Heart right ventricle (tissue), 16 donors: ENCODE measurements at places on chromosomes 5 and 9. TPM values are rescaled to one million over a fixed set of nuclear protein-coding genes. Genes with fewer than 3 reads are reported as not detected.

PTGES gene
- 0.53 TPM for total RNA-seq

PRR7 gene
- 1.6 TPM for total RNA-seq

SPINK6 gene
- not detected for total RNA-seq

F2RL2 gene
- total RNA-seq: 0.51 TPM

SLIT3 gene
- 11.5 TPM for total RNA-seq

TAF11L5 gene
- total RNA-seq: not detected

- no peaks in the 10 kb centered on the region for H3K36me3 ChIP-seq
- no peak for DNase-seq
- H3K27me3 ChIP-seq: peaks cover 4% of the 10 kb centered on the region
- no peak overlapping the region for H3K4me3 ChIP-seq
- no peaks in the 10 kb centered on the region for H3K4me1 ChIP-seq
- no peak overlapping the region for H3K27ac ChIP-seq
Measured at GRCh38 chr5:169384661-169385060, 83.7 kb upstream of the SLIT3 start.

GRCh38 chr5:143101725-143102386 lies 301.6 kb downstream of the NR3C1 start:
- H3K4me3 ChIP-seq: no peak overlapping the region
- H3K27ac ChIP-seq: peak overlapping the region; percentile 15
- H3K27me3 ChIP-seq: no peaks in the 10 kb centered on the region

GRCh38 chr9:101536351-101536750 lies 2.7 kb downstream of the RNF20 start:
- no peak overlapping the region for H3K27ac ChIP-seq
- peaks cover 49% of the 10 kb centered on the region for H3K36me3 ChIP-seq
- no peak overlapping the region for H3K4me3 ChIP-seq
- H3K4me1 ChIP-seq: peaks cover 25% of the 10 kb centered on the region

- H3K36me3 ChIP-seq: no peaks in the 10 kb centered on the region
- H3K4me1 ChIP-seq: peaks cover 25% of the 10 kb centered on the region
- peak overlapping the region; percentile 74 for H3K4me3 ChIP-seq
- peak overlapping the region; percentile 46 for H3K27ac ChIP-seq
- no peak for DNase-seq
Measured at GRCh38 chr9:34328500-34328986, 525 bp downstream of the KIF24 start.

DNA sequence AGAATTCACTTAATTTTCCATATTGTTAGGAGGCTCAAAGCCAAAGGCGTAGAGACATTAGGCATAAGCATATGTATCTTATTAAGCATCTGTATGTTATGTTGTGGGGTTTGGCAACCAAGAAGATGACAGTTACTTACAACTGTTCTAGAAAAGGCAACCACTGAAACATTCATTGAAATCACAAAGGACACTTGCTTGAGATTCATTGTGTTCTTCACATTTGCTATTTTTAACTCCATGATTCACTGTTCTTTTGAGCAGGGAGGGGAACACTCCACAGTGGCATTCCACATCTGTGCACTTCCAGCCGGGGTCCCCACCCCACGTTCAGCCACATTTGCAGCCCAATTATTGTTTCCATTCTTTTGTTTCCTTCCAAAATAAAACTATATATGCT lies 107.1 kb downstream of the PALM2AKAP2 start:
- peak overlapping the region; percentile 70 for H3K27ac ChIP-seq
- no peaks in the 10 kb centered on the region for H3K27me3 ChIP-seq
- DNase-seq: no peak
- H3K4me3 ChIP-seq: no peak overlapping the region

- no peak overlapping the region for H3K4me3 ChIP-seq
- no peak for DNase-seq
- H3K27me3 ChIP-seq: no peaks in the 10 kb centered on the region
- no peaks in the 10 kb centered on the region for H3K36me3 ChIP-seq
Measured at GRCh38 chr5:161373345-161373707, 173.2 kb downstream of the GABRB2 start.

GRCh38 chr9:20532584-20532983 lies 89.7 kb downstream of the MLLT3 start:
- no peak overlapping the region for H3K4me3 ChIP-seq
- H3K27me3 ChIP-seq: no peaks in the 10 kb centered on the region
- no peaks in the 10 kb centered on the region for H3K36me3 ChIP-seq

DNA sequence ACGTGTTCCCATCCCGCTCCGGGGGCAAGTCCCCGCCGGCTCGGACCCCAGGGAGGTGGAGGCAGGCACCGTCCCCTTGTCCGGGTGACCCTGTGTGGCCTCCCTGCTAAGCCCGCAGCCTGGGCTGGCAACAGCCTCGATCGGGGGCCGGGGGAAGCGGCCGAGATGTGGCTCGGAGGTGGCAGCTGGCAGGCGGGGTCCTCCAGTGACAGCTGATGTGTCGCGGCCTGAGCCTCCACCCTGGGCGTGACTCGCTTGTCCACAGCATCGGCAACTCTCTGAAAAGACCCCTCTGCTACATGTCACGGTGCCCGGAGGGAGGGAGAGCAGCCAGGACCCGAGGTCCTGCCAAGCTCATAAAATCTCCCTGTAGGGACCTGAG lies 124.8 kb upstream of the IRX4 start:
- no peak for DNase-seq
- H3K27me3 ChIP-seq: no peaks in the 10 kb centered on the region
- no peak overlapping the region for H3K27ac ChIP-seq
- no peaks in the 10 kb centered on the region for H3K36me3 ChIP-seq
- H3K4me3 ChIP-seq: peak overlapping the region; percentile 17

- H3K27ac ChIP-seq: peak overlapping the region; percentile 89
- DNase-seq: no peak
- H3K4me1 ChIP-seq: peaks cover 12% of the 10 kb centered on the region
Measured at GRCh38 chr5:171451421-171451820, 32.0 kb downstream of the FGF18 start.

GRCh38 chr9:24881361-24881760 lies 335.7 kb upstream of the IZUMO3 start:
- no peak overlapping the region for H3K27ac ChIP-seq
- DNase-seq: no peak
- H3K27me3 ChIP-seq: no peaks in the 10 kb centered on the region
- H3K4me3 ChIP-seq: no peak overlapping the region
- no peaks in the 10 kb centered on the region for H3K4me1 ChIP-seq

DNA sequence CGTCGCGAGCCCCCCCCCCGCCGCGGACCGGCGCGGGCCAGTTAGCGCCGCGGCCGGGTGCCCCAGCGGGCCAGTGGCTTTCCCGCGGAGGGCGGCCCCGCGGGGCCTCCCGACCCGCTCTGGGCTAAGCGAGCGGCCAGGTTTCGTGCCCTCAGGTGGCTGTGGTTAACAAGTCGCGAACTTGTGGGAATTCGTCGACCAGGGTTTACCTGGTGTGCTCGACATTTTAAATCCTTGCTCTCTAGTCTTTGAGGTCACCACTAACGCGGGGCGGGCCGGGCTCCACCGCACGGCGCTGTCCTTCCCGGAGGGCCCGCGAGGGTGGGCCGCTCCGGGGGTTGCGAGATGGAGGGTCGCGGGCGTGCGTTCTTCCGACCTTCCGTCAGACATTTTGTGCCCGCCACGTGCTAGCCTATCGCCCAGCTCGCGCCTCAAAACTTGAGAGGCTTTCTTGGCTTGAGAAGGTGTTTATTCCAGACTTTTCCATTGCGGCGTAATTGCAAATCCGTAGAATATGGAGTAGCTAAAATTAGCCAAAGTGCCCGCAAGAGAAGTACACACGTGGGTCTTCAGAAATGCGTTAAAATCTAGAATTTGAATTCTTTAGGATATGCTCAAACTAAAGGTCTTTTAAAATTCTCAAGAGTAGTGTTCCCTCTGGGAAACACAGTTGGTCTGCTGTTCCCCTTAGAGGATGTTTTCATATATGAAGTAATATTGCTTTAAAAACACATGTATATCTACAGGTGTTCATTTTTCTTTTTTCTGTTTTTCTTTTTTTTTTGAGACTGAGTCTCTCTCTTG lies 2.1 kb downstream of the ANP32B start:
- no peaks in the 10 kb centered on the region for H3K36me3 ChIP-seq
- peaks cover 78% of the 10 kb centered on the region for H3K4me1 ChIP-seq
- DNase-seq: no peak
- H3K27me3 ChIP-seq: no peaks in the 10 kb centered on the region
- H3K4me3 ChIP-seq: peak overlapping the region; percentile 99
- H3K27ac ChIP-seq: peak overlapping the region; percentile 98

GRCh38 chr5:547086-547924 lies 23.1 kb upstream of the SLC9A3 start:
- H3K36me3 ChIP-seq: no peaks in the 10 kb centered on the region
- H3K27ac ChIP-seq: no peak overlapping the region
- H3K4me1 ChIP-seq: no peaks in the 10 kb centered on the region
- no peak overlapping the region for H3K4me3 ChIP-seq
- H3K27me3 ChIP-seq: peaks cover 62% of the 10 kb centered on the region
- DNase-seq: no peak

DNA sequence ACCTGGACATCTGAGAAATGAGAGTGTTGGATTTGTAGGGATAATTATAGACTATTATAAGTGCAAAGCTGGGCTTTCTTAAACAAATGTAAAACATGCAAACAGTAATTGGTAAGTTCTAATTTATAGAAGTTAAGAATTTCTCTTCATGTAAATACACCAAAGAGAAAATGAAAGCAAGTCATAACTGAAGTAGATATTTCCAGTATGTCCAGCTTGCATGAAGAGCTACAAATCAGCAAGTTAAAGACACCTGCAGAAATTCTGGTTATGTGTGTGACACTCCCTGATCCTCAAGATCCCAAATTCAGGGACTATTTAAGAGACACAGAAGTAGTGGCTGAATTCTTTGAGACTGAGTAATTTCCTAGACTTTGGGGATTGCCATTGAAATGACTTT lies 308.9 kb downstream of the TLE4 start:
- H3K27ac ChIP-seq: no peak overlapping the region
- no peak for DNase-seq
- H3K36me3 ChIP-seq: no peaks in the 10 kb centered on the region
- H3K27me3 ChIP-seq: no peaks in the 10 kb centered on the region
- H3K4me3 ChIP-seq: no peak overlapping the region
- H3K4me1 ChIP-seq: no peaks in the 10 kb centered on the region

DNA sequence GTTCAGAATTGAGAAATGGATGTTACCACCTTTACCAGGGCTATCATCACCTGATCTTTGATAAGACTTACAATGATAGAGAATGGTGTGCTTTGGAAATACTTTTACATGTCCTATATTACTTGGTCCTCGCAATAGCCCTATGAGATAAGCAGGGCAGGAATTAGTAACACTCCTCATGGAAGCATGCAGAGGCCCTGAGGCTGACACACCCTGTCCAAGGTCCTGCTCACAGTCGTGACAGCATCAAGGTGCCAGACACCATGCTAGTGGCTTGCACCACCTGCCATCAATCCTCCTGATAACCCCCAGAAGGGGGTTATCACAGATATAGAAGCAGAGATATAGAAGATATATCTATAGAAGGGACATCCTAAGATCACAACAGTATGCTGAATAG lies 216.8 kb upstream of the TBC1D2 start:
- no peak overlapping the region for H3K27ac ChIP-seq
- DNase-seq: no peak
- no peaks in the 10 kb centered on the region for H3K36me3 ChIP-seq
- H3K27me3 ChIP-seq: peaks cover 6% of the 10 kb centered on the region
- H3K4me1 ChIP-seq: no peaks in the 10 kb centered on the region

DNA sequence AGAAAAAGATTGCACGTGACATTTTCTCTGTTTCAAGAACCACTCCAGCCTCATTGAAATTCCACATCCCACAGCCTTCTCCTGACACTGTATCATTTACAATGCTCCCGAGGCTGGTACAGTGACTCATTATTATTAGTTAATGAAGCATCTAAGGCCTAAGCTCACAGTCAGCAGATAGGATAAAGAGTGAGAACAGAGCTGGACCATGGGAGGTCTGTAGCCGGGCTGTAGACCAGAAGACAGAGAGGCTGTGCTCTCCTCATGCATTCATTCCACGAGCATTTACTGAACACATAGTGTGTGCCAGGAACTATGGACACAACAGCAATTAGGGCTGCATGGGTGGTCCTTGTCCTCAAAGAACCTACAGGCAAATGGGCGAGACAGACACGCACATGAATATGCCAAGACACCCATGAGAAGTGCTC lies 47.3 kb upstream of the GALNT10 start:
- no peak overlapping the region for H3K4me3 ChIP-seq
- no peak overlapping the region for H3K27ac ChIP-seq
- DNase-seq: no peak
- peaks cover 59% of the 10 kb centered on the region for H3K4me1 ChIP-seq

DNA sequence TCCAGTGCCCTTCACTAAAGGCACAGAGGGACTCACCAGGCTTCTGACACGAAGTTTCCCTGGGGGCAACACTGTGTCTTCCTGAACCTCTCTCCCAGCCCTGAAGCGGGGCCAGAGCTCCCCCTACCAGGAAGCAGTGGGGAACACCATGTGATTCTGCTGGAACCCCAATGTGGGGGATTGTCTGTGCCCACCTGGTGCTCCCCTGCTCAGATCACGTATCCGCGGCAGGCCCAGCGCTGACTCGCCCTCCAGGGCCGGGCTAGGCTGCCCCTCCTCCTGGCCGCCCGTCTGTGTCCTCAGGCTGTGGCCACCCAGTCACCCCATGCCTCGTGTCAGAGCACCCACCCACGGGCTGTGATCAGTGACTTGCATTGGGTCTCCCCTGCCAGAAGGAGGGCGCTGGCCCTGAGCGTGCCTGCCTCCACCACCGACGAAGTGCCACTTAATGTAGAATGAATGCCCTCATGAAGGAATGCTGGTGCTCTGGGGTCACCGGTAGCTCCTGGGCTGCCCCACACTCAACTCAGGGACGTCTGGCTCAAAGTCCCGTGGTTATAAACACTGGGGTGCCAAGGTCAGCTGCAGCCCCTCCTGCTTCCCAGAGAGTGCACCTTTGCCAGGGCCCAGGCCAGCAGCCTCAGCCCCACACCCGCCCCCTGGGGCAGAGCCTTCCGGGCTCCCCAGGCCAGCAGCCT lies 22.1 kb downstream of the SARDH start:
- no peaks in the 10 kb centered on the region for H3K36me3 ChIP-seq
- no peak for DNase-seq
- H3K27me3 ChIP-seq: peaks cover 5% of the 10 kb centered on the region
- H3K27ac ChIP-seq: peak overlapping the region; percentile 78
- no peak overlapping the region for H3K4me3 ChIP-seq

- no peaks in the 10 kb centered on the region for H3K36me3 ChIP-seq
- no peak overlapping the region for H3K4me3 ChIP-seq
- H3K27ac ChIP-seq: no peak overlapping the region
Measured at GRCh38 chr5:133533541-133533940, 78.8 kb downstream of the FSTL4 start.

DNA sequence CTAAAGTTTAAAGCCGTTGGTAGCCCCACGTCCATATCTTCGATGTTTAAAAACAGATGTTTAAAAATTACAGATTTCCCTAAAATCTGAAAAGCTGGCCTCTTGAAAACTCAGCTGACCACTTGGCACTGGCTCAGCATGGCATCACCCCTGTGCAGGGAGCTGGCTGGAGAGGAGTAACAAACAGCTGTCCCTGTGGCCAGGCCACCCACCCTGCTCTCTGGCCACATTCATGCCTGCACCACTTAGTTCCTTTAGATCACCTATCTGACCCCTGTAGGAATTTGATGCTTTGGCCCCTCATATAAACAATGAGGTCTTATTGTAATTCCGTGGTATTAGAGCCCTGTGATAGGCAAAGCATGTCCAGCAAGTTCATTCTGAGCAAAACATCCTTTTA lies 107.5 kb downstream of the FRMD3 start:
- H3K27me3 ChIP-seq: no peaks in the 10 kb centered on the region
- no peaks in the 10 kb centered on the region for H3K36me3 ChIP-seq
- H3K4me3 ChIP-seq: no peak overlapping the region
